ELF-1 (cell line): ENCODE measurements at places on chromosomes 5 and 9.

- no peak for DNase-seq
Measured at GRCh38 chr5:66558560-66558959, 37.6 kb upstream of the MAST4 start.

GRCh38 chr5:124641154-124641792 is 105.2 kb downstream of the ZNF608 start:
- no peak for DNase-seq

- DNase-seq = no peak
Measured at GRCh38 chr5:119344231-119344630, 11.6 kb upstream of the TNFAIP8 start.

- DNase-seq = no peak
Measured at GRCh38 chr9:111029260-111029659, 9.0 kb downstream of the LPAR1 start.

DNA sequence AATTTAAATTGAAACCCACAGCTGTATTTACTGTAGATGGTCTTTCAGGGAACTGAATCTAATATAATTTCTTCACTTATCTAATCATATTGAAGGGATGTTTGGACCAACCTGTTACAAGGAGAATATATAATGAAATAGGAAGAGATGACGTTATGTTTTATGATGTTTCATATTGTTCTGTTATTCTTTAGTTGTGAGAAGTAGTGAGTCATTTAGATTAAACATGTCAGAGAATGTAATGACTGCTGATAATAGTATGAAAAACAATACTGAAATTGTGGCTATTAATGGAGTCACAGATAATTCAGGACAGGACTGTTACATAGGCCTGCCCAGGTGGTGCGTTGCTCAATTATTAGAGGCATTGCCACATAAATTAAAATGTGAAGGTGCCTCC is 1993.4 kb downstream of the EFNA5 start:
- DNase-seq = no peak

- DNase-seq = no peak
Measured at GRCh38 chr5:62395210-62395950, 8.3 kb downstream of the DIMT1 start.

DNA sequence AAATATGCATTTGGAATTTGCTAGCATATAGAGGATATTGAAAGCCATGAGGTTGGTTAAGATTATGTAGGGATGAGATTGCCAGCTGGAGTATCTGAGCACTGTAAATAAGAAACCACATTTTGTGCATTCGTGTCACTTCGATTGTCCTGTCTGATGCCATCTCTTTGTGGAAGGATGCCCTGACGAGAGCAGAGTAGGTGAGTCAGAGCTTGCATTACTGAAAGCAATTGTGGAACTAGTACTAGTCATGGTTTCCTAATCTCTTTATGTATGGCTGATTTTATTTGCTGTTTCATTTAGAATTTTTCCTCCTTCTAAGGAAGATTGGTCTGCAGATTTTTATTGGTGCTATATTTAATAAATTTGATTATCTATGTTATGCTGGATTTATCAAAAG is 14.5 kb upstream of the TAS2R1 start:
- no peak for DNase-seq

GRCh38 chr9:126436545-126437267 is 110.1 kb downstream of the MVB12B start:
- DNase-seq = no peak

GRCh38 chr5:160450164-160450932 is 28.7 kb downstream of the PTTG1 start:
- DNase-seq = no peak

DNA sequence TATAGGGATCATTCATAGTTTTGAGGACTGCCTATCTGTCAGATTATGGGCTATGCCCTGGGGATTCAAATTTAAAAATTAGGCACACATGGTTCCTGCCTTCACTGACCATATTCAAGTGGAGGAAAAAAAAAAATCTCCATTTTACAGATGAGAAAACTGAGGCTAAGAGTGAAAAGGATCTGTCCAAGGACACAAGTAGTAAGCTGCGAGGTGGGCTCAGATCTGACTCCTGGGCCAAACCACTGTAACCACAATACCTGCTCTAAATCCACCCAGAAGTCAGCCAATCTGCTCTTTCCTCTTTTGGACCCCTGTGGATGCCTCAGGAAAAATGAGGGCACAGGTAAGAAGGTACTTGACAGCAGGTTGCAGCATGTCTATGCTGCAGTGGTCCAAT is 2.8 kb upstream of the TOR1A start:
- no peak for DNase-seq

- DNase-seq = no peak
Measured at GRCh38 chr9:104984948-104985347, 57.0 kb upstream of the ABCA1 start.

DNA sequence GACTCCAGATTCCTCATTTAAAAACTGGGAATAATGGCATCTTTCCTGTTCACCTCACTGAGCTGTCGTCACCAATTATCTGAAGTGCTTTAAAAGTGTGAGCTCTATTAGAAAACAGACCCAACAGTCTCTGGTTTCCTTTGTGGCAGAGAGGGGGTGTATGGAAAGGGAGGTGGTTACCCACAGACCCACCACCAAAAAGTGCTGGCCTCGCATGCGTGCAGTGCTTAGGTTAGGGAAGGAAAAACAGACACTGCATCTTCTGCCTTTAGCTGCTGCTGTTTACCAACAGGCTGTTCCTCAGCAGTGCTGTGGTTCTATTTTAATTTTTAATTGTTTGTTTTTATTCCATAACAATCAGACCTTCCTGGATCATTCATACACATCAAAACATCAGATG is 249.6 kb downstream of the PIK3R1 start:
- DNase-seq = no peak

GRCh38 chr5:134784946-134785620 is 26.5 kb downstream of the DDX46 start:
- DNase-seq = no peak

GRCh38 chr5:113201715-113202114 is 225.1 kb downstream of the DCP2 start:
- no peak for DNase-seq

DNA sequence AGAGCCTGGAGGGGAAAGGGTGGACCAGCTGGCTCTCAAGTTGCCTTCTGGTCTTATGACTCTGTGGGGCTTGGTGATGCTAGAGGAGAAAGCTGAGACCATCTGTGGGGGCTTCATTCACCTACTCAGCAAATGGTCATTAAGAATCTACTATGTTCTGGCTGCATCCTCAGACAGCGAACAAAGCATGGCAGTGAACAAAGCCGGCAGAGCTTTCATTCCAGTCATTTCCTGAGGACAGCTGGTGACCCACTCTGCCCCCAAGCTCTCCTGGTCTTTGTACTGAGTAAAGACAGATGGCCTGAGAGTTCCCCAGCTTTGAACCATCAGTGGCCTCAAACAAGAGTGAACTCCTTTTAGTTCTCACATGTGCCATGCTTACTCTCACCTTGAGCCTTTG is 48.0 kb downstream of the FGF1 start:
- DNase-seq = no peak

- no peak for DNase-seq
Measured at GRCh38 chr9:27990524-27990923, 417.2 kb upstream of the C9orf72 start.

- DNase-seq = no peak
Measured at GRCh38 chr9:79409182-79409823, 162.5 kb upstream of the TLE4 start.

DNA sequence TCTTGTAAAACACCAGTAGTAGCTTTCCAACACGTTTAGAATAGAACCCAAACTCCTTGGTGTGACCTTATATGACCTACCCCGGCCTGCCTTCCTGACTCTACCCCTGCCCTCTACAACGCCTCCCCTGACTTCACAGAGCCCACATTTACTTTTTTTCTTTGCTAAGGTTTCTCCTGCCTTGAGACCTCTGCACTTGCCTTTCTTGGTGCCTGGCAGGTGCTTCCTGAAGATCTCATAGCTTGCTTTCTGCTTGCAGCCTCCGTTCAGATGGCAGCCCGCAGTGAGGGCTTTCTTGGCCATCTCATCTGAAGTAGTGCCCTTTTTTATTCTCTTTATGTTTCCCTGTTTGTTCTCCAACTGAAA is 24.3 kb downstream of the NUP214 start:
- DNase-seq = no peak

DNA sequence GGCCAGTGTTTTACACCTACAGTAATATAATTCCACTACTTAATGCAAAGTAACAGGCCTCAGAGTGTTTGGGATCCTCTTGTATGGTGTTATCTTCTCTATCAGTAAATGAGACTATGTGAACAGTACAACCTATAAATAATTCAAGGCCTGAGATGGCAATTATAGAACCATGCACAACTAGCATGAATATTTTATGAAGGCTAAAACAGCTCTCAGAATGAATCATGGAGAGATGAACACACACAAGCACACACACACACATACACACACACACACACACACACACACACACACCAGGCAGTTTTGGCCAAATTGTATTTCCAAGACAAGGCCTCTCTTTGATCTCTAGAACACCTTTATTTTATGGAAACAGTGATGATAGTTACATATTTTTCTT is 224.9 kb downstream of the EBF1 start:
- DNase-seq = no peak

DNA sequence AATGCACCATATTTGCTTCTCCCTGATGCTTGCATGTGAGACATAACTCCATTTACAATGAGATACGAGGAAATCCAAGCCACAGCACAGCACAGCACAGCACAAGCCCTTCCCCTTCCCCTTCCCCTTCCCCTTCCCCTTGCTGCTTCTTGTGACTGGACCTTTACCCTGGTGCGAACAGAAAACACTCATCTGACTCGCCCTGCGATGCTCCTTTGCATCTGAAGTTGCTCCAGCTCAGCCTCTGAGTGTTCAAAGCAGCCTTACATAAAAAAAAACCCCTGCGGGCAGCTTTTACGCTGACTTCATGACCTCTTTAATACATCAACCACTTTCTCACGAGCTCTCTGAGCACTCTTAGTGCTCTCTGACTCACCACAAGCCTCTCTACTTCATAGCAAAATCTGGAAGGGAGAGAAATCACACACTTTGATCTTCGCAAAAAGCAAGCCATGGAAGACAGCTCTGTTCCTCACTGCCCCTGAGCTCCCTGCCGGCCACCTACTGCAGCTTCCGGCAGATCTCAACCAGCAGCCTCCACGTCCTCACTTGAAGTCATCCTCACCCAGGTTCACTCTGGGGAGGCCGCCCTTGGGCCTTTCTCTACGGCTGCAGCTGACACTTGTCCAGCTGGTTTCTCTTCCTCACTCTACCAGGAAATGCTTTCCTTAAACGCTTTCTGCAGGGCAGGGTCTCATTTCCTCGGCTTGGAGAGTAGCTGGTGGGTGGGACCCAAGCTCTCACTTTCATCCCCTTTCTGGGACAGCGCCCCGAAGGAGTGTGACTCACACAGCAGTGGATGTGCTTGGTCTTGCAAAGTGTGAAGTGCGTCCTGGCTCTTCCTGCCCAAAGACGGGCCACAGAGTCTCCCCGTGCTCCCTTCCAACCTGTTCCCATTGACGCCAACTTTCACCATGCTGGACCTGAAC is 5.3 kb downstream of the SLC34A1 start:
- DNase-seq = peak; percentile 87

- no peak for DNase-seq
Measured at GRCh38 chr5:154757814-154758406, 2.7 kb downstream of the LARP1 start.

DNA sequence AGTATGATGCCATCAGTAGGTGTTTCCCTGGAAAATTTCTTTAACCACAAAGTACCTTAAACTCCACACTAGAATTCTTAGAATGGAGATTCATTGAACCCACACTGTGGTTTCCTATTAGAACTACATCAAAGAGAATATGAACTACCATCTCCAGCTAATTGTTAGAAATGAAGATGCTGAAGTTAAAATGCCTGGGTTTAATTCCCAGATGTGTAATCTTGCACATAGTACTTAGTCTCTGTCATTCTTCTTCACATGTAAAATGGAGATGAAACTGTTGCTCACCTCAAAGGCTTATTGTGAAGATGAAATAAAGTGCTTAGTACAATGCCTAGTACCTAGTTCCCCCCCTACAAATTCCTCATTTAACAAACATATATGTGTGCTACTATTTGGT is 303.3 kb upstream of the CCNG1 start:
- DNase-seq = no peak

- peak; percentile 63 for DNase-seq
Measured at GRCh38 chr9:130467316-130467715, 22.6 kb downstream of the ASS1 start.

DNA sequence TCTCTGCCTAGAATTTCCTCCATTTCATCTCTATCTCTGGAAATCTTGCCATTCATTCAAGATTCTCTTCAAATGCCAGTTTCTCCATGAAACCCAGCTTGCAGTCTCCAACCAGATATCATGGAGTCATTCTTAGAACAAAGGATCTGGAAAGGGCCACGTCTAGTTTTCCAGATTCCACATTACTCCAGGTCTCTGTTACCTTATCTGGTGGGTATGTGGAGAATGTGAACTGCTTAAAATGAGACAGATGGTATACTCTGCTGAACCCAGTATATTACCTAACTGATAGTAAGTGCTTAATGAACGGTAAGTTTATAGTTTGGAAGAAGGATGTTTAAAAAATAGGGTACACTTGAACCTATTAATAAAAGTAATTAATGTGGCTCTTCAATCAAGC is 52.3 kb upstream of the ZSWIM6 start:
- no peak for DNase-seq

GRCh38 chr9:92325991-92326500 is 293 bp downstream of the CENPP start:
- no peak for DNase-seq

- DNase-seq = no peak
Measured at GRCh38 chr5:81216152-81216551, 17.0 kb upstream of the CKMT2 start.

DNA sequence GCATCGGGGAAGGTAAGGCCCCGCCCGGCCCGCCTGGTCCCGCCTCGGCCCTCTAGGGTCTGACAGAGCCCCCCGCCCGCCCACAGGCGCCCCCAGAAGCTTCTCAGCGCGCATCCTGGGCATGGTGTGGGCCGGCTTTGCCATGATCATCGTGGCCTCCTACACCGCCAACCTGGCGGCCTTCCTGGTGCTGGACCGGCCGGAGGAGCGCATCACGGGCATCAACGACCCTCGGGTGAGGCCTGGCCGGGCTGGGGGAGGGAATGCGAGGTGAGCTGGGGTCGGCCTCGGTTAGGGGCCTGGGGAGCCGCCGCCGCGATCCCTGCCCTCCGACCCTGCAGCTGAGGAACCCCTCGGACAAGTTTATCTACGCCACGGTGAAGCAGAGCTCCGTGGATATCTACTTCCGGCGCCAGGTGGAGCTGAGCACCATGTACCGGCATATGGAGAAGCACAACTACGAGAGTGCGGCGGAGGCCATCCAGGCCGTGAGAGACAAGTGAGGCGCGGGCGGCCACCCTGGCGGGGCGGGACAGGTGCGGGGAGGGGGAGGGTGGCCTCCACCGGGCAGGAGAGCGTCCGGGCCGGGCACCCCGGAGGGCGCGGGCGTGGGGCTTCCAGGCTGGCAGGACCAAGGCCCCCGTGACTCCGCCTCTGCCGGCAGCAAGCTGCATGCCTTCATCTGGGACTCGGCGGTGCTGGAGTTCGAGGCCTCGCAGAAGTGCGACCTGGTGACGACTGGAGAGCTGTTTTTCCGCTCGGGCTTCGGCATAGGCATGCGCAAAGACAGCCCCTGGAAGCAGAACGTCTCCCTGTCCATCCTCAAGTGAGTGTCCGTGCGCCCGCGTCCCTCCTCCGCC is 7.1 kb downstream of the LRRC26 start:
- DNase-seq = no peak
